ENCODE measurements at places on chromosomes 13 and 19. TPM values are rescaled to one million over a fixed set of nuclear protein-coding genes. Genes with fewer than 3 reads are reported as not detected.

DNA sequence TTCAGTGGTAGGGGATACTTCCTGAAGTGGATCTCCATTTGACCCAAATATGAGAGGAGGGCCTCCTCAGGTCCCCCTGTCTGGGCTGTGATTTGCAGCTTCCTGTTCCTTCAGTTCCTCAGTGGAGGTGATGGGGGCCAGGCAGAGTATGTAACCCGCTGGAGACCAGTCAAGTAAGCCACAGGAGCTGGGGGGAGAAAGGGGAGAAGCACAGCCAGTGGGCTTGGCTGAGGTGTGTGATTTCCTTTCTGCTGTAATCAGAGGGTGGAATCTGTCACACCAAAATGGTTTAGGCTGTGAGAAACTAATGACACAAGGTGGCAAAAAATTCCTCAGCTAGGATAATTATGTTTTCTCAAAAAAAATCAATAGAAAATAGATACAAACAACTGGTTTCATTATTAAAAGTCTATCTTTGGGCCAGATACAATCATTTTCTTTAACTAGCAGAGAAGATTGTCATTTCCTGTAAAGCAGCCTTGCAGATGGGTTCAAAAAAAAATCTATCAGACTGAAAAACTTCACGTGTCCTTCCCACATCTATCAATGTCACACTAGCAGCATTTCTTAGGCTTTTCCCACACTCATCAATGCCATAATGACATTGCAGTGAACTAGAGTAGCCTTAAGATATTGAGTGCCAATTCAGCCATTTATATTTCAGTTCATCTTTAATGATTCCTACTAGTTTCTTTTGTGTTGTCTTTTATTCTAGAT is 1660.3 kb downstream of the EFNB2 start:
- no peak for DNase-seq

- no peak for DNase-seq
Observed at GRCh38 chr13:50123515-50123861, 108.2 kb downstream of the KCNRG start.

DNA sequence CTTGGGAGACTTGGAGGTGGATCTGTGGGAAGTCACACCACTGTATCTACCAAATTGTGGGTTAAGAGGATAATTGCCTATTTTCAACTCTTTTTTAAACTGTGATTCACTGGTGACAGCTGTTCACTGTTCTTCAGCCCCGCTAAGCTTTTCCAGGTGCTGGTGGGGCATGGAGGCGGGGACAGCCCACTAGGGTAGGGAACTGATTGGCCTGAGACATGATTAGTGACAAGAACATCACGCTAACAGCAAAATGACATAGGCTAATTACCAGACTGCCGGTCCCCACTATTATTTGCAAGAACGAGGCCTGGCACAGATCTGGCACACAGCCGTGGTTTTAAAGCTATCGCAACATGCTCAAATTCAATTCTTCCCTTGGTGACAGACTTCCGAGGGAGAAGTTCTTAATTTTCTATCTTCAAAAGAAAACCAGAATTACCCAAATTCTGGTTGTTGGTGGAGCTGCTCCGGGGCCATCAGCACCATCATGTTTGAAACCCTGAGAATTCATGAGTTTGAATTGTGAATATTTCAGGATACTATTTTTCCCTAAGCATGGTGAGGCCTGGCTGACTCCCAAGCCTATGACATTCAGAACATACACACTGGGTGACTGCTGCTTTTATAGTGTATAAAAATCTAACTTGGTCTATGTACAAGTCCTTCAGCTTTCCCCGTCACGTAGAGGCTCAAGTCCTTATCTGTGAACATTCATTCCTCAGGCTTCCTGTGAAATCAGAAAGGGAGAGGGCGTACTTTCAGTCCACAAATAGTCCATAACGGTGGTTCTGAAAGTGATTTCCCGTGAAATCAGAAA is 17.9 kb downstream of the DOCK9 start:
- no peak for DNase-seq

- no peak for DNase-seq
Observed at GRCh38 chr13:102040812-102041211, 361.0 kb downstream of the FGF14 start.

GRCh38 chr13:19587635-19588300 is 26.4 kb upstream of the TPTE2 start:
- DNase-seq: peak; percentile 20

CPB2 gene
- total RNA-seq: 0.28 TPM

SYNGR4 gene
- total RNA-seq: 0.39 TPM

Measured in Panc1 (cell line).